Colonic mucosa (tissue), 4 donors: ENCODE measurements at places on chromosomes 6 and 20.

- no peaks in the 10 kb centered on the region for H3K27me3 ChIP-seq
- H3K4me3 ChIP-seq: no peak overlapping the region
- H3K36me3 ChIP-seq: no peaks in the 10 kb centered on the region
- no peaks in the 10 kb centered on the region for H3K4me1 ChIP-seq
- DNase-seq: no peak
Measured at GRCh38 chr20:46755483-46756413, 46.3 kb downstream of the SLC2A10 start.

DNA sequence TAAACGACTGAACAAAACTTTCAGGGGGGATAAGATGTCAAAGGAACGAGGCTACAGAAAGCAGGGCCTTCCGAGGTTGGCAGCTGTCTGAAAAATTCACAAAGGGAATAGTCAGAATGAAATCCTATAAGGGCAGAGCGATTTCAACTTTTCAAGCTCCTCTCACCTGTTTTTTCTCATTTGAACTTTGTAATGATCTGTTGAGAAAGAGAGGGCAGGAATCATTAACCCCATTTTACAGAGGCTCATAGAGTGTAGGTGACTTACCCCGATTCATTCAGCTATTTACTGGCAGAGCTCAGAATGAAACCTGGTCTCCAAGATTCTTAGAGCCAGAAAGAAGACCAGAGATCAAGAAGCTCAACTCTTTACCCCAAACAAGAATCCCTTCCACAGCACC is 266.1 kb upstream of the ARID1B start:
- DNase-seq: no peak
- no peaks in the 10 kb centered on the region for H3K36me3 ChIP-seq

GRCh38 chr20:46905364-46906125 is 10.9 kb downstream of the EYA2 start:
- H3K4me1 ChIP-seq: no peaks in the 10 kb centered on the region
- H3K27me3 ChIP-seq: no peaks in the 10 kb centered on the region
- no peak for DNase-seq
- H3K36me3 ChIP-seq: no peaks in the 10 kb centered on the region
- no peak overlapping the region for H3K27ac ChIP-seq

GRCh38 chr6:50585441-50586330 is 127.6 kb upstream of the TFAP2D start:
- H3K4me3 ChIP-seq: no peak overlapping the region
- no peaks in the 10 kb centered on the region for H3K36me3 ChIP-seq
- no peak for DNase-seq
- no peaks in the 10 kb centered on the region for H3K27me3 ChIP-seq
- H3K27ac ChIP-seq: no peak overlapping the region

- H3K4me3 ChIP-seq: no peak overlapping the region
- H3K36me3 ChIP-seq: no peaks in the 10 kb centered on the region
- H3K4me1 ChIP-seq: no peaks in the 10 kb centered on the region
- DNase-seq: no peak
- no peaks in the 10 kb centered on the region for H3K27me3 ChIP-seq
Measured at GRCh38 chr20:16781496-16781895, 33.3 kb downstream of the OTOR start.
